ENCODE measurements at places on chromosomes 1 and 21. TPM values are rescaled to one million over a fixed set of nuclear protein-coding genes. Genes with fewer than 3 reads are reported as not detected.

- peaks cover 2% of the 10 kb centered on the region for H3K27me3 ChIP-seq
- DNase-seq = no peak
These were observed 205.5 kb downstream of the GPATCH2 start for GRCh38 chr1:217425422-217425821.

DNA sequence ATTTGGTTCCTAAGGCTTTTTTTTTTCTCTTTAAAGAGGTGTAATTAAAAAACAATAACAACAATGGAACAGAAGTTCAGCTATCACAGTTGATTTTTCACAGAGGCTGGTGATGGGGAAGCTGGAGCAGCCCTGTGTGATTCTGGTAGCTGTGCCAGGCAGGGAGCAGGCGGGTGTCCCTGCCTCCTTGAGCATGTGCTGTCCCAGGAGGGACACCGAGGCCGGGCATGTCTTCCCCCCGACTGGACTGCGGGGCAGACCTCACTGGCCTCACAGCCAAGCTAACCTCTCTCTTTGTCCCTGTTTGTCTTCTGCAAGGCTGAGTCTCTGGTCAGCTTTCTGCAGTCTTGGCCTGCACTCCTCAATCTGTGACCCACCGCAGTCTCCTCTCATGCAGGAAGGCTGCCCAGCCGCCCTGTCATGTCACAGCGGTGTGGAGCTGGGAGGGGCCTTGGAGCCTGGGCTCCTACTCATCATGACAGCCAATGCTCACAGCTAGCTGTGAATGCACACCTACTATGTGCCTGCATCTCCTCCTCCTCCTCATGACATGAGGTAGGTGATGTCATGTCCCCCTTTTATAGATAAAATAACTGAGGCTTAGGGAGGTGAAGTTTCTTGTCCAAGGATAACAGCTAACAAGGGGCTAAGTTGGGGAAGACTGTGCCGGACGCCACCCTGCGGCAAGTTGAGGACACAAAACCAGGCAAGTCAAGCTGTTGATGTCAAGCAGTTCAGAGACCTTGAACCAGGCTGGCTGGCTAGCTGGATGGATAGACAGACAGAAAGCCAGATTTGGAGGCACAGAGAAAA lies 10.3 kb upstream of the ACTL8 start:
- no peaks in the 10 kb centered on the region for H3K4me1 ChIP-seq
- H3K36me3 ChIP-seq = no peaks in the 10 kb centered on the region
- DNase-seq = no peak
- H3K27ac ChIP-seq = no peak overlapping the region
- H3K4me3 ChIP-seq = no peak overlapping the region

- H3K27me3 ChIP-seq = peaks cover 3% of the 10 kb centered on the region
- no peak overlapping the region for H3K4me3 ChIP-seq
- no peaks in the 10 kb centered on the region for H3K4me1 ChIP-seq
- H3K27ac ChIP-seq = no peak overlapping the region
- DNase-seq = no peak
- H3K36me3 ChIP-seq = no peaks in the 10 kb centered on the region
These were observed 402.1 kb downstream of the SETD4 start for GRCh38 chr21:35658242-35658641.

DNA sequence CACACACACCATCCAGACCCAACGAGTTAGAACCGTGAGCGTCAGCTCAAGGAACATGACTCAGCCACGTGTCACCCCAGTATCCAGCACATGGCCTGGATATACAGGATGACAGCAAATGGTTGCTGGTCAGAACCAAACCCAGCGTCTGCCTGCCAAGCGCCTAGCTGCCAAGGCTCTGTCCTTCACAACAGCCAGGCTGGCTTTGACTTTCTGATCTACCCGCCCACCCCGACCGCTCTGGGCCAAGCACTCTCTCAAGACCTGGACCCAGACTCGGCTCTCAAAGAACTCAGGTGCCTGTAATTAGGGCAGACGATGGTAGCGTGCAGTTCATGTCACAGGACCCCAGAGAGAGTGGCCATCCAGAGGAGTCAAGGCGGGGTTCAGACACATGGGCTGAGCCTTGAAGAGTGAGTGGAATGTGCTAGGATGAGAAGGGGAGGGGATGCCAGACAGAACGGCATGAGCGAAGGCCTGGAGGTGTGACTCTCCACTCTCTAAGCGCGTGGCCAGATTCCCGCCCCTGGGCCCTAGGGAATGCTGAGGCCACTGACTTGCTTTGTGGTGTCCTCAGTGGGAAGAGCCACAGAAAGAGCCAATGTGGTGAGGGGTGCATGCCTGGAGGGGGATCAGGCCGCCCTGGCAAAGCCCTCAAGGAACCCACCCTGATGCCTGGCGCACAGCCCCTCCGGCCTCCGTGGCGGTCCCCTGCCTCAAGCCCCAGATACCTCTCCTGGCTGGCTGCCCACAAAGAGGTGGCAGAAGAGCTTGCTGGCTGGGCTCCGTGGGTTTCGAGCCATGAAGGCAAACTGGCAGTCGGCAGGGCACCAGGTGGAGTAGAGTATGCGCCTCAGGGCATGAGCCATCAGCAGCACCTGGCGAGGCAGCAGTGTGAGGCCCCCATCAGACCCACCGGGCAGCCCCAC lies 7.0 kb downstream of the SH2D5 start:
- H3K4me3 ChIP-seq = no peak overlapping the region
- H3K4me1 ChIP-seq = peaks cover 4% of the 10 kb centered on the region
- no peak for DNase-seq
- no peak overlapping the region for H3K27ac ChIP-seq
- no peaks in the 10 kb centered on the region for H3K36me3 ChIP-seq

DNA sequence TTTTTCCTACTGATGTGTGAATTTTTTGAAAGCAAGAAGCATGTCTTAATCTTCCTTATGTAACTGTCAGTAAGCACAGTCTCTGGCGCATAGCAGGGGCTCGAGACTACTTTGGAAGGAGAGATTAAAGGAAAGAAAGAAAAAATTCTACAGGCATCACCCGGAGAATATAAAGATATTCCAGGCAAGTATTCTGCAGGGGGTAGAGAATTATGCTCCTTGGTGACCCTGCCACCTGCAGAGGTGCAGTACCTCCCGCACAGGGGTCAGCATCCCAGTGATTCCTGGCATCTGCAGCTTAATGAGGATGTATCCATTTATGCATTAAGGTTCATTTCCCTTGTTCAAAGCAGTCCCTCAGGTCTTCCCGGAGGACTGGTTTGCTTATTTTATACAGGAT lies 87.6 kb upstream of the WLS start:
- no peak for DNase-seq
- no peak overlapping the region for H3K4me3 ChIP-seq
- no peaks in the 10 kb centered on the region for H3K36me3 ChIP-seq

- H3K27me3 ChIP-seq = peaks cover 3% of the 10 kb centered on the region
- no peak overlapping the region for H3K27ac ChIP-seq
- H3K36me3 ChIP-seq = no peaks in the 10 kb centered on the region
These were observed 8.0 kb upstream of the NAV1 start for GRCh38 chr1:201530741-201531531.

DNA sequence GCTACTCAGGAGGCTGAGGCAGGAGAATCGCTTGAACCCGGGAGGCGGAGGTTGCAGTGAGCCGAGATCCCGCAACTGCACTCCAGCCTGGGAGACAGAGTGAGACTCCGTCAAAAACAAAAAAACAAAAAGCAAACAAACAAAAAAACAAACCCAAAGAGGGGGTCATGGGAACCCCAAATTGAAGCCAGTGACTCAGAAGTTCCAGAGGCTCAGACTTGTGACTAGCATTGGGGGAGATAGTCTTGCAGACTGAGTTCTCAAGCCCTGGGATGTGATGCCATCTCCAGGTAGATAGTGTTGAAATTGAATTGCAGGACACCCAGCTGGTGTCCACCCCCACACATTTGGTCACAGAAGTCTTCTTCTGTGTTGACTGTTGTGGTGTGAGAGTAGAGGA lies 24.9 kb upstream of the ENO1 start:
- DNase-seq = no peak
- peaks cover 15% of the 10 kb centered on the region for H3K4me1 ChIP-seq
- no peak overlapping the region for H3K4me3 ChIP-seq
- no peak overlapping the region for H3K27ac ChIP-seq
- H3K36me3 ChIP-seq = no peaks in the 10 kb centered on the region
- no peaks in the 10 kb centered on the region for H3K27me3 ChIP-seq

- no peak overlapping the region for H3K4me3 ChIP-seq
- no peak for DNase-seq
- no peaks in the 10 kb centered on the region for H3K4me1 ChIP-seq
- H3K36me3 ChIP-seq = peaks cover 92% of the 10 kb centered on the region
These were observed 83.4 kb downstream of the USP24 start for GRCh38 chr1:55131801-55132200.

DNA sequence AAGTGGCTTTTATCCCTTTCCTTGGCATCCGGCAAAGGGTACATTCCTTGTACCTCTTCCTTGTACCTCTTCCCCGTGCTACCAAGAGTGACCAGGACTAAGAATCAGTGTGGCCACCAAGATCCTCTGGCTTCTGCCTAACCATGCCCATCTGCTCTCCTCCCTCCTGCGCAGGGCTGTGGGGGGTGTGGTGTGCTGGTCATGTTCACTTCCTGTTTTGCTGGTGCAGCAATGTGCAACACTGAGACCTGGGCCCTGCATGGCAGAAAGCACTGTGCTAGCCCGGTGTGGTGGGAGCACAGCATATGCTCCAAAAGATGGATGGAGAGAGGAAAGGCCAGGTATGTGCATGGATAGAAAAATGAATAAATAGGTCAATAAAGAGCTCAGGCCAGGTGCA lies 33.3 kb upstream of the TENT5C start:
- H3K36me3 ChIP-seq = no peaks in the 10 kb centered on the region
- H3K27me3 ChIP-seq = no peaks in the 10 kb centered on the region
- no peak overlapping the region for H3K27ac ChIP-seq
- DNase-seq = peak; percentile 36
- H3K4me1 ChIP-seq = peaks cover 20% of the 10 kb centered on the region
- peak overlapping the region; percentile 26 for H3K4me3 ChIP-seq

DNA sequence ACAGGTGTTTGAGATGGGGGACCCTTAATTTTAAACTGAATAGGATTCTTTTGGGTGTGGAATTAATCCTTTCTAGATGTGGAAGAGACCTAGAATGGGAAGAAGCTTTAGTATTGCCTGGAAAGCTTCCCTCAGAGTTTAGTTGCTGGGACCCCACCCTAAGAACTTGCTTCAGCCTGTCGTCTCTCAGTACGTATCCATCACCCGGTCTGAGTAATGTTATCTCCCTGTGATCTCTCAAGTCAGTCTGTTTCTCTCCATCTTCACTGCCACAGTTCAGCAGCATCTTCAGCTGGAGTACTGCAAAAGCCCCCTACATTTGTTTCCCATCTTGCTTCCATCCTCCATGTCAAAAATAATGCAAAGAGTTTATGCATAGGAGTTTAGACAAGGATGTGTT lies 28.9 kb downstream of the CNST start:
- H3K36me3 ChIP-seq = peaks cover 60% of the 10 kb centered on the region
- H3K27ac ChIP-seq = no peak overlapping the region
- DNase-seq = no peak
- no peak overlapping the region for H3K4me3 ChIP-seq

DNA sequence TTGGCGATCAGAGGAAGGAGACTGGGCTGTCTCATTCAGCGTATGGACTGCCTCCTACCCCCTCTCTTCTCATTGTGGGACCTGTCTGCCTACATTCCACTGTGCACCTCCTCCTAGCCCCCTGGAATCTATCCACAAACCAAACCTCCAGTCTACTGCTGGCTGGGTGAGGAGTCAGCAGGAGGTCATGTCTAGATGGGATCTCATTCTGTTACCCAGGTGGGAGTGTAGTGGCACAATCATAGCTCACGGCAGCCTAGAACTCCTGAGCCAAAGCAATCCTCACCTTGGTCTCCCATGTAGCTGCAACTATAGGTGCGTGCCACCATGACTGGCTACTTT lies 18.0 kb upstream of the TTC22 start:
- H3K27me3 ChIP-seq = peaks cover 2% of the 10 kb centered on the region
- no peaks in the 10 kb centered on the region for H3K4me1 ChIP-seq

GRCh38 chr1:220330265-220330664 lies 58.0 kb upstream of the RAB3GAP2 start:
- no peak overlapping the region for H3K4me3 ChIP-seq
- H3K27me3 ChIP-seq = no peaks in the 10 kb centered on the region
- no peak for DNase-seq
- no peak overlapping the region for H3K27ac ChIP-seq

- no peaks in the 10 kb centered on the region for H3K4me1 ChIP-seq
- DNase-seq = peak; percentile 22
- H3K27me3 ChIP-seq = no peaks in the 10 kb centered on the region
These were observed 111.7 kb downstream of the NMNAT2 start for GRCh38 chr1:183306317-183307042.

DNA sequence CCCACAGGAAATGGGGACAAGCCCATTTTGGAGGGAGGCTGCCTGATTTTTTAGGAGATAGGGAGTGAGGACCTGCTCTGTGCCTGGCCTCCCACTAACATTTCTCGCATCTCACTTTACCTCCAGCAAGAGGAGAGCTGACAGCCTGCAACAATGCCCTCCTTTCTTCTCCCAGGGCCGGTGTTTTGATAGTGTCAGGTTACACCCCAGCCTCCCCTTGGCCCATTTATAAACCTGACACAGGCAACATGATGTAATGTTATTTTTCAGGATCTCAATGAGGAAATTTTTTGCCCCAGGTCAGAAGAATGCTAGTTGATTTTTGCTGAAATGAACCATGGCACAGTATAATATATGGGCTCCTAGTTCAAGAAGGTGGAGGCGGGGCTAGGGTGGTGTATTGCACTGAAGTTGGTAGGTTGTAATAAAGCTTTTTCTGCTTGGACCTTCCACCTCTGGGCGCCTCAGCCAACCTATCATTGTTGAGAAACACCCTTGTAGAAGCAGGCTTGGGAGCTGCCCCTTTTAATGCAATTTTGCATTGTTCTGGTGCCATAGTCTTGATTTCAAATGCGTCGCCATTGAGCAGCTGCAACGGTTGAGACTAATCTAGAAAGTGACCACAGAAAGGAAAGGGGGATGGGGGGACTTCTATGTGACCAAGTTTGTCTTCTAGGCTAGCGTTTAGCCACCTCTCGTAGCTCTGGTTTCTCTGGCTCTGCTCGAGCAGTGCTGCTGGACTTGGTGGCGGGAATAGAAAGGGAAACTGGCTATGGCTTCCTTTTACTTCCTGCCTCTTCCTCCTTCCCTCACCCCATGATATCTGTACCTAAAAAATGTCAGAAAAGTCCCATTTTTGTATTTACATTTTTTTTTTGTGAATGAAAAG lies 53.0 kb downstream of the PBX1 start:
- no peak for DNase-seq
- no peak overlapping the region for H3K27ac ChIP-seq
- H3K4me3 ChIP-seq = no peak overlapping the region

DNA sequence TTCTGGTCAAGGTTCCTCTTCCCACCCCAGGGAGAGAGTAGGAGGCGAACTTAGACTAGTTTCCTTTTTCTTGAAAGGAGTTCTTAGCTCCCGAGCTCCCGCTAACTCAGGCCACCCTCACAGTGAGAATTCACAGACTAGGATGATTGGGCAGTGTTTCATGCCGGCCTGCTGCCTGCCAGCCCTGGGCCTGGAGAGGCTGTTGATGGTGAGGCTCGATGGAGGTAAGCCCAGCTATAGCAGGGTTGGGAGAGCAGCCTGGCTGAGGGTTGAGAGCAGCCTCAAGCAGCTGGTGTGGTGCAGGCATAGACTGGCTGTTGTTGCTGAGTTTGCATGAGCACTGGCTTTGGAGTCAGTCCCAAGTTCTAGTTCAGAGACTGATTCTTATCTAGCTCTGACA lies 274.4 kb downstream of the MATN1 start:
- no peaks in the 10 kb centered on the region for H3K36me3 ChIP-seq
- no peaks in the 10 kb centered on the region for H3K4me1 ChIP-seq

The SERINC2 gene
- not detected for polyA plus RNA-seq

The RIPPLY3 gene
- polyA plus RNA-seq = not detected

The ATP6V1G3 gene
- polyA plus RNA-seq = 0.87 TPM

The APOBEC4 gene
- polyA plus RNA-seq = not detected

The SPRR2G gene
- polyA plus RNA-seq = not detected

The HHAT gene
- polyA plus RNA-seq = 2.0 TPM

Measured in CD4-positive, CD25-positive, alpha-beta regulatory T cell (primary cell).